ENCODE measurements at places on chromosomes 2 and 18.

- no peak for DNase-seq
Observed at GRCh38 chr2:220417503-220417902, 790.1 kb downstream of the SLC4A3 start.

GRCh38 chr2:56184500-56185011 is 766 bp downstream of the CCDC85A start:
- no peak for DNase-seq

- DNase-seq = no peak
Observed at GRCh38 chr18:46311491-46311890, 207.3 kb downstream of the HAUS1 start.

DNA sequence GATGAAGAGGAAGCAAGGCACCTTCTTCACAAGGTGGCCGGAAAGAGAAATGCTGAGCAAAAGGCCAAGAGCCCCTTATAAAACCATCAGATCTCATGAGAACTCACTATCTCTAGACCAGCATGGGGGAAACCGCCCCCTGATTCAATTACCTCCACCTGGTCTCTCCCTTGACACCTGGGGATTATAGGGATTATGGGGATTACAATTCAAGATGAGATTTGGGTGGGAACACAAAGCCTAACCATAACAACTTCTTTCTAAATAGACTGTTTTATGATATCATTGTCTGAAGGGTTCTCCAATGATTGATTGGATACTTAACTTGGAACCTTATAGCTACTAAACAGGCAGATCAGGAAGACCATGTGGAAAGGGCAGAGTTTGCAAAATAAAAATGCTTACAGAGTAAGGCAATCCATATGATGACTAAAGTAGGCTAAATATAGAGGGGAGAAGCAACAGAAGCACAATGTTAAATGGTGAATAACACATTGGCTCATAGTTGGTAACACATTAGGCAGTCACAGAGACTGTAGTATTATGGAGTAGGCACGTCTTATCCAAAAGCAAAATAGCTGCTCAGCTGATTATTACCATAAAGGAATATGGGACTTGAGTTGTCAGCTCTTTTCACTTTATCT is 179.0 kb downstream of the BARD1 start:
- no peak for DNase-seq

- no peak for DNase-seq
Observed at GRCh38 chr18:36083729-36084128, 16.4 kb upstream of the RPRD1A start.

DNA sequence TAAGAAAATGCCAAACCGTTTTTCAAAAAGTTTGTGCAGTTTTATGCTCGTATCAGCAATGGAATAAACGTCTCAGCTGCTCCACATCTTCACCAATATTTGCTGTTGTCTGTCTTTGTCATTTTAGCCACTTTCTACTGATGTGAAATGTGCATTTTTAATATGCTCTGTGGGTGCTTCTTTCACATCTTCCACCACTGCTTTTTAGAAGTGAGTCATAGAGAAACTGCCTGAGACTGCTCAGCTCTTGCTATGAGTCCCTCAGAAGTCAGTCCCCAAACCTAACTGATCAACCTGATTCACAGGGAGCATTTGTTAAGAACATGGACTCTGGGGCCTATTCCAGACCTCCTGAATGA is 41.0 kb upstream of the EPC2 start:
- no peak for DNase-seq

All from naive thymus-derived CD8-positive, alpha-beta T cell (primary cell).